Lung (tissue), 17 donors: ENCODE measurements at places on chromosomes 5 and 9. TPM values are rescaled to one million over a fixed set of nuclear protein-coding genes. Genes with fewer than 3 reads are reported as not detected.
A peak's percentile ranks its signal among the peaks of the same experiment; 100 is the strongest.

Gene CTXN3
- total RNA-seq, result not detected

Gene PDZD2
- total RNA-seq, result 56.3 TPM

Gene INSYN2B
- total RNA-seq, result 0.63 TPM

GRCh38 chr5:179379321-179379890 is 34.1 kb upstream of the ADAMTS2 start:
- DNase-seq, result no peak
- no peaks in the 10 kb centered on the region for H3K27me3 ChIP-seq
- H3K27ac ChIP-seq, result no peak overlapping the region
- H3K4me1 ChIP-seq, result no peaks in the 10 kb centered on the region

GRCh38 chr9:91090130-91090410 is 271.6 kb downstream of the AUH start:
- H3K36me3 ChIP-seq, result no peaks in the 10 kb centered on the region
- H3K27ac ChIP-seq, result no peak overlapping the region
- no peak overlapping the region for H3K4me3 ChIP-seq
- no peak for DNase-seq

GRCh38 chr9:123710299-123710698 is 219.6 kb downstream of the DENND1A start:
- H3K4me3 ChIP-seq, result no peak overlapping the region
- H3K36me3 ChIP-seq, result no peaks in the 10 kb centered on the region
- no peak overlapping the region for H3K27ac ChIP-seq

GRCh38 chr5:176396330-176396729 is 7.8 kb downstream of the HIGD2A start:
- peak; percentile 51 for DNase-seq
- H3K27me3 ChIP-seq, result no peaks in the 10 kb centered on the region
- no peak overlapping the region for H3K4me3 ChIP-seq
- H3K4me1 ChIP-seq, result peaks cover 19% of the 10 kb centered on the region
- peaks cover 4% of the 10 kb centered on the region for H3K36me3 ChIP-seq

DNA sequence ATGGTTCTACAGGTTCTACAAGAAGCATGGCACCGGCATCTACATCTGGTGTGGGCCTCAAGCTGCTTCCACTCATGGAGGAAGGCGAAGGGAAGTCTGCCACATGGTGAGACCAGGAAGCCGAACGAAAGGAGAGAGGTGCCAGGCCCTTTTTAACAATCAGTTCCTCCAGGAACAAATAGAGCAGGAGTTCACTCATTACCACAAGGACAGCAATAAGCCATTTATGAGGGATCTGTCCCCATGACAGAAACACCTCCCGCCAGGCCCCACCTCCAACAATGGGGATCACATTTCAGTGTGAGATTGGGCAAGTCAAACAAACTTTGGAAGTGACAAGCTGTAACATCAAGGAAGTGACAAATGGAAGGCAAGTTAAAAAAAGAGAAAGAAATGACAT is 95.5 kb upstream of the PTPN3 start:
- H3K27ac ChIP-seq, result no peak overlapping the region
- H3K4me1 ChIP-seq, result peaks cover 4% of the 10 kb centered on the region

DNA sequence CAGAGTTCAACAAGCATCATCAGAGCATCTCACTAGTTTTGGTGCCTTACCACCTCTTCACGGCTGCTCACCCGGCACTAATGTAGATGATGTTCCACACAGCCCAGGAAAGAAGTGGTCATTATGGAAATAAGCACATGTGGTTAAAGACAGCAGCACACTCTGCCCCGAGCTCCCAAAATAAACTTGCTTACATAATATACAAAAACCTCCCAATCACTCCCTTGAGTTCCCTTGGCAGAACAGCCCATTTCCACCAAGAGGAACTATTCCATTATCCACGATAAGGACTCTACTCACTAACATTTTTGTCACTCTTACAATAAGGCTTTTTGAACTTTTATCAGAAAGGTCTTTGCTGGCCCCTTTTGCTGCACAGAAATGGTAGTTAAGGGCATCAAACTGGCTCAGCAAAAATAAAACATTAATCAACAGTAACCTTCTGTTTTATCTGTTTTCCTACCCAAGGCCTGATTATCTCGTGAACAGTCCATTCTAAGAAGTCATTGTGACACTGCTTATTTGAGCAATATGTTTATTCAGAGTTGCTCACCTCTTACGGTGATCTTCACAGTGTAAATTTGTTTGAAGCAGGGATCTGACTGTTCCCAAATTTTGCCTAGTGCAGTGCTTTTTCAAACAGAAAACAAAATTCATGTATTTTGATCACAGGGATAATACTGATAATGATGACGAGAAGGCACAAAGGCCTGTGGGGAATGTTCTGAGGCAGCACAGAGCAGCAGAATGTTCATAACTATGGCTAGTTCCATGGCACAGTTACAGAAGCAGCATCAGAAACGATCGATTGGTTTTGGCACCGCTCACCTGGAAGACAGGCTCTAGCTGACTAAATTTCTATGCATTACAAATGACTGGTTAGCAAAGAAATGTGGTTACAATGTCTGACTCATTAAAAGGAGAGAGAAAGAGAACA is 399.8 kb upstream of the PIK3R1 start:
- no peak overlapping the region for H3K27ac ChIP-seq
- no peaks in the 10 kb centered on the region for H3K36me3 ChIP-seq
- DNase-seq, result no peak

GRCh38 chr5:32312197-32312594 is 543 bp downstream of the MTMR12 start:
- peak; percentile 73 for DNase-seq
- H3K36me3 ChIP-seq, result no peaks in the 10 kb centered on the region
- peak overlapping the region; percentile 98 for H3K27ac ChIP-seq
- H3K4me3 ChIP-seq, result peak overlapping the region; percentile 89
- H3K4me1 ChIP-seq, result peaks cover 20% of the 10 kb centered on the region
- no peaks in the 10 kb centered on the region for H3K27me3 ChIP-seq

GRCh38 chr5:127446626-127447025 is 70.8 kb upstream of the PRRC1 start:
- H3K36me3 ChIP-seq, result no peaks in the 10 kb centered on the region
- H3K4me1 ChIP-seq, result peaks cover 3% of the 10 kb centered on the region
- DNase-seq, result no peak
- H3K27ac ChIP-seq, result no peak overlapping the region
- H3K27me3 ChIP-seq, result no peaks in the 10 kb centered on the region

- H3K27ac ChIP-seq, result no peak overlapping the region
- H3K4me1 ChIP-seq, result peaks cover 23% of the 10 kb centered on the region
- no peak for DNase-seq
- no peak overlapping the region for H3K4me3 ChIP-seq
These were observed 1.5 kb downstream of the TICAM2 start for GRCh38 chr5:115600766-115601165.

GRCh38 chr5:116520771-116521170 is 53.9 kb downstream of the SEMA6A start:
- no peak for DNase-seq
- H3K27ac ChIP-seq, result peak overlapping the region; percentile 41
- no peaks in the 10 kb centered on the region for H3K27me3 ChIP-seq
- H3K4me3 ChIP-seq, result no peak overlapping the region
